ENCODE measurements at places on chromosomes 3 and 15.

- DNase-seq: no peak
Observed at GRCh38 chr15:79427781-79428598, 4.1 kb upstream of the MINAR1 start.

GRCh38 chr15:64944961-64945360, 33.3 kb downstream of the ANKDD1A start:
- DNase-seq: no peak

DNA sequence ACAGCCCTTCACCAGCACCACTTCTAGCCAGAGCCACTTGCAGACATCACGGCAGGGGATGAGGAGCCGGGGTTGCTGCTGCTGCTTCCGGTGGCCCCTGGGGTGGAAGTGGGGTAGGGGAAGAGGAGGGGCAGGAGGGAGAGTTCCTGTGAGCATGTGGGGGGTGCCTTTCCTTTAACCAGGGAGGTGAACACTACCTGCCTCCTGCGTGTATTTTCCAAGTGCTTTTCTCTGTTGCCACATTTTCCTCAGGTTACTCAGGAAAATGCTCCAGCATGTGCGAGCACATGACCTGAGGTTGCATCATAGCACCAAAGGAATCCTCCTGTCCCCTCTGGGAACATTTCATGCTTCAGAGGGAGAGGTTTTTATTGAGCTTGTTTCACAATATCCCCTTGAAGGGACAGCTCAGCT, 12.2 kb upstream of the SACM1L start:
- DNase-seq: peak; percentile 76

GRCh38 chr3:41202834-41203345, 3.6 kb downstream of the CTNNB1 start:
- DNase-seq: peak; percentile 31

DNA sequence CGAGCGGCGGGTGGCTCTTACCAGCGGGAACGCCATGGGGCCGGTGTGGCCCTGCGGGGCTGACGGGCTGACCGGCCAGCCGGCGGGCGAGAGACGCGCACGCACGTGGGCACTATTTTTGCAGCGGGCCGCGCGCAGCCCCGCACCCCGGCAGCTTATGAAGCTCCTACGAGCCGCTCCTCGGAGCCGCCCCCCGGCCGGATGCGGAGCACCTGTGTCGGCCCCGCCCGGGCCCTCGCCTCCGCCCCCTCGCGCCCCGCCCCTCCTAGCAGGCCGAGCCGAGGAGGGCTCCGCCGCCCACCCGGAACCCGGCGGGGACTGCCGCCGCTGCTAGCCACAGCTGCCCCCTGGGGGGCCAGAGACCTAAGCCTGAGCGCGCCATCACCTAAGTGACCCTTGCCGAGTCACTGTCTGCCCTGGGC, 683 bp upstream of the CPEB1 start:
- no peak for DNase-seq

DNA sequence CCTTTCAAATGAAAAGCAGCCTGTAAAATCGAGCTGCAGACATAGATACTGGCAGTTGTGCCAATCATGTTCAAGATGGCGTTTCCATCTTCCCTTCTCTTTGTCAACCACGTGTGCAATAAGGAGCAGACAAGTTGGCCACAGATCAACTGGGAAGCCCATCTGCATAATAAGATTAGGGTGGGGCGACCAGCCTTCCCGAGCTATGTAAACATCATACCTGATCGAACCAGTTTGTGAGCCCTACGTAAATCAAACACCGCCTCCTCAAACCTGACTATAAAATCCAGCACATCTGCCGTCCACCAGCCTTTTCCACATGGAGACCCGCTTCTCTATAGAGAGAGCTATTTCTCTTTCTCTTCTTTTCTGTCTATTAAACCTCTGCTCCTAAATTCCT, 37.2 kb downstream of the TRIM42 start:
- DNase-seq: no peak

DNA sequence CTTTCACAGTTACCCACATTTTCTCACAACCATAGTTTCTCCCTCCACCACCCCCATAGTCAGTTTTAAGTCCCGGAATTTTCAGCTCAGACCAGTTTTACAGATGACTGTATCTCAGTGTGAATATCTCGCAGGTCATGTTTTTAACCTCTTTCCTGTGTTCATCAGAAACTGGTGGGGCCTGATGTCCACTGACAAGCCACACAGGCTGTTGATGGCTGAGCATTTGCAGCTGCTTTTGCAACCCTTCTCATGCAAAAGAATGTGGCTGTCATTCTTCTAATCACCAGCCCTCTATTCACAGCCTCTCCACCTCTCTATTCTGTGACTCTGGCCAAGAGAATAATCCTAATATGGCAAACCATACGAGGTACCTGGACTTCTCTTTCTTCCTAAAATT, 8.5 kb downstream of the GYG1 start:
- DNase-seq: no peak

DNA sequence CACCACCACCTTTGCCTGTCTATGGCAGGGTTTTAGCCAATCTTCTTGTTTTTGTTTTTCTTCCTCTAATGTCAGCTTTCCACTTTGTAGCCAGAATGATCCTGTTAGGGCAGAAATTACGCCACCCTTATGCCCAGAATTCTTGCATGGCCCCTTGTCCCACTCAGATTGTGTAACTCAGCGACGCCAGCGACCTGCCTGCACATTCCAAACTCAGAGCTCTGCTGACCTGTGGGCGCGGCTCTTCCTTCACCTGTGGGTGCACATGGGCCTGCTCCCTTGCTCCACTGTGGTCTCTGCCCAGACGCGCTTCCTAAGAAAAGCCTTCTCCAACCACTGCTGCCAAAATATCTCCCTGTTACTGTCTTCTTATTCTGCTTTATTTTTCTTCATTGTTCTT, 45.0 kb downstream of the MED12L start:
- no peak for DNase-seq
